ENCODE measurements at places on chromosomes 3 and 15.

DNA sequence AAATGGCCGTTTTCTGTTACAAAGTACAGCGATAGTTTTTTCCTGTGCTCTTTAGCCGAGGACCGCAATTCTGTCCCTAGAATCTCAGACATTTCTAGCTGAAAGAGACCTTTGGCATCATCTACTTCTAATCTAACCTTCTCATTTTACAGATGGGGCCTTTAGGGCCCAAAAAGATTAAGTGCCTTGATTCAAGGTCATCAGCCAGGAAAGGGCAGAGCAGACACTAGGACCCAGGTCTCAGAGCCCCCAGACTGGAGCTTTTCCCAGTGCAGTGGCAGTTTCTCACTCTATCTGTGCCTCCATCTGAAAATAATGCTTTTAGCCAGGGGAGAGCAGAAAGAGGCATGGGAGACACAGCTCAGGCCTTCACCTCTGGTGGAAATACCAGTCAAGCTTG is 20.6 kb downstream of the ABHD2 start:
- DNase-seq = no peak

DNA sequence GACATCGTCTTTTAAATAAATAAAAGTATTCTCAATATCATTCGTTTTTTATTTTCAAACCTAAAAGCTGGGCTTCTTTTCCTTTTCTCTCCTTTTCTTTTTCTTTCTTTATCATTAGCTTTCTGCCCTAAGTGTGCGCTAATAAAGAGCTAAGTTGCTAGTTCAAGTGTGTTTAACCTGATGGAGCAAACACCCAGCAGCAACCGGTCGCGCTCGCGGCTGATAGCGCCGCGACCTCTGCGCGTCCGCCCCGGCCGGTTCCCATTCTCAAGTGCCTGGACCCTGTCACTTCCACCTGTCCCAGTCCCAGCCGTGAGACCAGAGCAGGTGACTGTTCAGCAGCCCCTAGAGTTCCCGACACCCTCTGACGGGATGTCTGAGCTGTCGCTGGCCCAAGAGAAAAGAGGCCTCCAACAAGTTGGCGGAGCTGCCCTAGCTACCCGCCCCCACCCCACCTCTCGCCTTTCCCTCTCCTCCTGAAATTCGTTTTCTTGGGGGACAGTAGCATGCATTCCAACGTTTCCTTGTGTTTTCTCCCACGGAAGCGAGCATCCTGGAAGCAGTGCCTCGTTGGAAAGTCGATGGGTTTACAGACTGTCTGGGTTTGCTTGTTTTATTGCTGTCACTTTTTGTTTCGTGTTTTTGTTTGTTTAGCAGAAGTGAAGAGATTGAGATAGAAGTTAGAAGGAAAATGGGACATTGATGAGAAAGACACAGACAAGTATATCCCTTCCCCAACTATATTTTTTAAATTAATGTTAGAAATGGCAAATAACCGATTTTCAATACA is 3.1 kb upstream of the MECOM start:
- DNase-seq = no peak

DNA sequence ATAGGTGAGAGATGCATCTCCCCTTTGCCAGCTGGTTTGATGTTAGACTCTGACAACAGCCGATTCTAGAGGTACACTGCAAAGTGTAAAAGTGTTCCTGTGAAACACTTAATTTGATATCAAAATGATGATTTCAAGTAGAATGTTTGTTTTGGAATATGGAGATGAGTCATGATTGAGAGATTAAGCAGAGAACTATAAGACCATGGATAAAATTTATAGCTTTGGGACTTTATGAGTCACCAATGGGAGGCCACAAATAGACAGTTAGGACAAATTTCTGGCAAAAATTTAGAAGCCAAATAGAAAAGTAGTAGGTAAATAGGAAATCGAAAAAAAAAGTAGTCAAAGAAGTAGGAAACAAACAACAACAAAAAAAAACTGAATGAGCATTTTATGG is 672.5 kb downstream of the NSUN3 start:
- no peak for DNase-seq

DNA sequence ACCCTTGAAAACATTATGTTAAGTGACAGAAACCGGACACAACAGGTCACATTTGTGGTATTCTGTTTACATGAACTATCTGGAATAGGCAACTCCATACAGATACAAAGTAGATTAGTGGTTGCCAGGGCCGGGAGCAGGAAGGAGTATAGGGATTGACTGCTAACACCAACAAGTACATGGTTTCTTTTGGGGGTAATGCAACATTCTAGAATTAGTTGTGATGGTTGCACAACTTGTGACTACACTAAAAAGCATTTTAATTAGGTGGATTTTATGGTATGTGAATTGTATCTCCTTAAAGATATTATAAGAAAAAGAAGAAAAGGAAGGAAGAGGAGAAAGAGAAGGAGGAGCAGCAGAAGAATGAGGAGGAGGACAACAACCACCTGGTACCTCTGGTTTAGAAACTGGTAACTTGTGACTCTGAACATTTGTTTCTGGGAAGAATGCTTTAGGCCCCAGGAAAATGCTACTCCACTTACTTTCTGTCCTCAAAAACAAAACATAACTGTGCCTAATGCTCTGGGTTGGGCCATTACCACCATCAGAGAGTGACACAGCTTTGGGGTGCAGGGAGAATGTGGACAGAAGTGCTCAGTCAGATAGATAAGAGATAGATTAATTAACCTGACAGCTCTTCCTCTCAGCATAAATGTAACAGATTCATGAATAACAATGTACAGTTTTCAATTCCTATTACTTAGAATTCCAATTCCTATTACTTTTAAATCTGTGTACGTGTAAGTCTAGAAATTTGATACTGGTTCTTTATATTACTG is 20.3 kb downstream of the SETMAR start:
- DNase-seq = no peak

DNA sequence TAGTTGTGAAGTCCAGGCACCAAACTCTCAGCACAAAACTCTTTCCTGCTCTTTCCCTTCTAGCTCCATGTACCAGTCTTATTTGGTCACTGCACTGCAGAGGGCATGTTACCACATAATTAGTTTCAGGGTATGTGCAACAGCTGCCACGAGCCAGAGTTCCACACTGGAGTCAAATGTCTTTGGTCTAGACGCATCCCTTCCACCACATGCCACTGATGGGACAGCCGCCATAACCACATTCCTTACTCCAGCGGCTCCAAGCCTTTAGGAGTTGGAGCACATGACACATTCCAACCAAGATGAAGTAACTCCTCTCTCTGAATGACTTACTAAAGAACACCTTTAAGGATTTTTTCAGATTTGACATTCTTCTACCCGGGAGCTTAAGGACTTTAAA is 153.4 kb downstream of the ERC2 start:
- no peak for DNase-seq

DNA sequence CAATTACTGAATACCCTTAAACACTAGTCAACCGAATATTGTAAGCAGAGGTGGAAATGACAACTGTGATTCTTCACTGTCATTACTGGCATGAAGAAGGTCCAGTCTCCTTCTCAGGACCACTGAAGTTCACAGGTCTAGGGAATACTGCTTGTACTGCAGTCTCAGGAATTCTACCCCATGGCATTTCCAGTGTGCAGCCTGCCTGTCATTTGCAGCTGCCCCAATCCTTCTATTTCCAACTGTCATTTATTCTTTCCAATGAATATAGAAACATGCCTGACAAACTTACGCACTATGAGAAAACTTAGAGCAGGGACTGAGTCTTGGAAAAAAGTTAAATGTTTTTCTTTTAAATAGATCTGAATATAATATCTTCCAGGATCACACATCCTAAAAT is 308.0 kb upstream of the THBS1 start:
- no peak for DNase-seq

GRCh38 chr3:115834068-115834467 is 210.8 kb downstream of the GAP43 start:
- DNase-seq = no peak

- no peak for DNase-seq
These were observed 23.2 kb downstream of the HAPLN3 start for GRCh38 chr15:88872106-88872505.

DNA sequence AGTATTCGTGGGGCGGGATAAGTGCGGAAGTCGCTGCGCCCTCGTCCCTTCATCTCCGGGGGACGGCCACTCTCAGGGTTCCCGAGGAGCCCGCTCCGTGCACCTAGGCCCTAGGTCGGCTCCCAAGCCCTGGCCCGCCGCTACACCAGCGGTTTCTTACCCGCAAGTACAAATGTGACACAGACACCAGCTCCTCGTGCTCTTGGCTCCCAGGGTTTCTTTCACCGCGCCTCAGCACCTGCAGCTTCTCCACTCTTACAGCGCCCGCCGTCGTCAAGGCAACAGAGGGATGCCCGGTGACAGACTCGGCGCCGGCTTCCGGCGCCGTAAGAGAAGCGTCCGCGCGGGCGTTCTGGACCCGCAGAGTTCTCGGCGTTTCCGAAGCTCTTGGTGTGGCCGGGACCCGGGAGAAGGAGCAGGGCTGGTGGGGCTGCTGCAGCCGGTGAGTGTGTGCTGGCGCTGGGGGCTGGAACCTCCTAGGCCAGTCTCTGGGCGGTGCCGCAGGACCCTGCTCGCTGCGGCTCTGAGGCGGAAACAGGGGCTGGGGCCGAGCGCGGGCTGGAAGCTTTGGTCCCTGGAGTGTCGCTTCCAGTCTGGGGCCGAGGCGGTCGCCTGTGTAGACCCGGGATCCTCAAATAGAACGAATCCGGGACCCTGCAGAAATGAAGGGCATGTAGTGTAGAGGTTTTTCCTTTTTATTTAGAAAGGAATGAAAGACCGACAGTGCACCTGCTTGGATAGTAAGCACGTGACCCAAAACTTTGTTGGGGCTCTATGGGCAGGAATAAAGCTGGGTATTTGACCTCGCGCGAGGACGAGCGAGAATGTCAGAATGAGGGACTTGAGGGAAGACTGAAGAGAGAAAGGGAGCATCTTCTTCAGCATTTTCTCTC is 155.4 kb upstream of the GOLGA6L4 start:
- DNase-seq = no peak

DNA sequence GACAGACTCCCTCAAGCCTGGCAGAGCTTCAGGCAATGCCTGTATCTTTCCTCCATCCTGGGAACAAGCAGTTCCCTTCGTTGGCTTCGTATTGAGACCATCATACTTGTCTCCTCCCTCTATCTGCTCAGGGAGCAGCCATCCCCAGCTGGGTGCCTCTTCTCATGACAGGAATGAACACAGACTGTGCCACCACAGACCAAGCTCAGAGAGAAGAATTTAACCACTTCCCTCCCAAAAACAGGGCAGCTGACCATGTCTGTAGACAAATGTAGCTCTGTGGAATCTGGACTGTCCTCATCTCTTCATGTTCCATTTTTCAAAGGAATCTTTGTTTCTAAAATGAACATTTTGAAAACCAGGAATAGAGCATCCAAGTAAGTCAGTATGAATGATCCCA is 245.4 kb downstream of the ERC2 start:
- no peak for DNase-seq

GRCh38 chr15:41689834-41690233 is 29.6 kb downstream of the MGA start:
- DNase-seq = no peak

GRCh38 chr3:48623851-48624547 is 2.4 kb upstream of the TMEM89 start:
- no peak for DNase-seq

DNA sequence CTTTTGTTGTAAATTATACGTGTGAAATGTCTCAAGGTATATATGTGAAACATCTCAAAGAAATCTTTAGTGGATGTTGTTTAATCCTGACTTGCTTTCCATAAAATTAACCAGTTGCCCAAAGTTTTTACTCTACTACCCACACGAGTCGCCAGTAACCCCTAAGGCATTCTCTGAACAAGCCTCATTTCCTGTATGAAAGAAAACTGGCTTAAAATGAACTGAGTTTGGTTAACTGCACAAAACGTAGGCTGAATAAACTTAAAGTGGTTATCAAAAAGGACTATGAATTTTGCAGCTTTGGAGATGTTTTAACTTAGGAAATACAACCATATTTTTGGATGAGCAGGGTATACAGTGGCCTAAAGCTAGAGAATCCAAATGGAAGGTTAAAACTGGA is 2.7 kb upstream of the APPL1 start:
- DNase-seq = no peak

DNA sequence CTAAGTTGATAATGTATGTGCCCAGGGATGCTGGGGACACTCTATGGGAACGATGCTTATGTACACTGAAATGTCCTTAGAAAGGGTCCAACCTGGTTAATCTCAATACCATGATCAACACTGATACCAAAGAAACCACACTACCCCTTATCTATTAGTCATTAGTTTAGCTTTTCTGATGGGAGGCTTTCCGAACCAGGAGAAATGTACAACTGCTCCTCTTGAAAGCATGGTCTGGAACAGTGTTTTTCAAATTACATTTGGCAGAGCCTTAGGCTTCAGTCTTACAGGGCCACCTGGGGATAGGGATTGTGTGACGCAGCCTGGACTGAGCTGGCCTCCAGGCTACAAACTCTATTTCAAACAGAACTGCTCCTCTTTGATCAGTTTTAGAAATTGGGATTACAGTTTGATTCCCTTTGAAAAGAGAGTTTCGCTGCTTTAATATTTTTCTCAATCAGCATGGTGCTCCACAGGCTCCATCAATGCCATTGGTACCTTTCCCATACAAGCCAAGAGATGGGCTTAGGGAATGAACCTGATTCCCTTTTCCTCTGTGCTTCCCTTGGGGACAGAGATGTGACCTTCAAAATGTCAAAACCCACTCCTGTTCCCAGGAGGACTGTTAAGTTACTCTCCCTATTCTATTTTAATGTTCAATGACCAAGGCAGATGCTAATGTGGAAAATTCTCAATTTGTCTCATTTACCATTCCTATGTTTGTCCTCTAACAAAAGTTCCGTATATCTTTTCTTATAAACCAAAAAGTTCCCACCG is 296.0 kb upstream of the ADAMTS9 start:
- no peak for DNase-seq

GRCh38 chr3:168495270-168495669 is 399.5 kb upstream of the GOLIM4 start:
- no peak for DNase-seq

- no peak for DNase-seq
These were observed 306.4 kb downstream of the MAGI1 start for GRCh38 chr3:65732051-65732935.

DNA sequence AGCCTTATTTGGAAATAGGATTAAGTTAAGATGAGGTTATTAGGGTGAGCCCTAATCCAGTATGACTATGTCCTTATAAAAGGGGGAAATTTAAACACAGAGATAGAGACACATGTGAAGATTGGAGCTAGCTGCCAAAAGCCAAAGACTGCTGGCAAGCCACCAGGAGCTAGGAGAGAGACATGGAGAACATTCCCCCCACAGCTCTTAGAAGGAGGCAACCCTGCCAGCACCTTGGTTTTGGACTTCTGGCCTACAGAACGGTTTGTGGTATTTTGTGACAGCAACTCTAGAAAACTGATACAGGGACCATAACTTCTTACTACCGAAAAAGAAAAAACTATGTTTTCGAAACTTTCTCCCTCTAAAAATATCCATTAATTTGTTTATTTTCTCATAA is 245.3 kb upstream of the RARB start:
- no peak for DNase-seq

DNA sequence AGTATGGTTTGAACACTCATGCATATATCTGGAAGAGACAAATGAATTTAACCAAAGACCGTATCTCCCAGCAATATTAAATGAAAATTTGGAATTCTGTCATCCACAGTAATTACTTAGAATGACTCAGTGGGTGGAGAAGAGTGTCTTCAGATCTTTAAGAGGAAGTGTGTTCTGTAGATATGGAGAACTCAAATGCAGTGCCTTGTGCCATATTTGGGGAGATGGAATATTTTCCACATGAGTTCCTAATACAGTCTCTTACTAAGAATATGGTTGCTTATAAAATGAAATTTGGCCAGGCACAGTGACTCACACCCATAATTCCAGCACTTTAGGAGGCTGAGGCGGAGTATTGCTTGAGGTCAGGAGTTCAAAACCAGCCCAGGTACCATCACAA is 40.5 kb downstream of the ANO10 start:
- DNase-seq = no peak

GRCh38 chr15:76147906-76148570 is 88.3 kb downstream of the TMEM266 start:
- no peak for DNase-seq
